Activated CD4-positive, alpha-beta memory T cell treated with anti-CD3 and anti-CD28 coated beads for 36 hours (primary cell): ENCODE measurements at places on chromosomes 3 and 15.

GRCh38 chr3:56075089-56075488 is 393.2 kb downstream of the ERC2 start:
- no peak for DNase-seq

- DNase-seq = peak; percentile 77
Measured at GRCh38 chr15:91032919-91033803, 10.8 kb upstream of the VPS33B start.

- no peak for DNase-seq
Measured at GRCh38 chr3:170714562-170715535, 129.0 kb upstream of the SLC7A14 start.

- DNase-seq = peak; percentile 55
Measured at GRCh38 chr3:46713898-46714552, 3.6 kb downstream of the PRSS50 start.

DNA sequence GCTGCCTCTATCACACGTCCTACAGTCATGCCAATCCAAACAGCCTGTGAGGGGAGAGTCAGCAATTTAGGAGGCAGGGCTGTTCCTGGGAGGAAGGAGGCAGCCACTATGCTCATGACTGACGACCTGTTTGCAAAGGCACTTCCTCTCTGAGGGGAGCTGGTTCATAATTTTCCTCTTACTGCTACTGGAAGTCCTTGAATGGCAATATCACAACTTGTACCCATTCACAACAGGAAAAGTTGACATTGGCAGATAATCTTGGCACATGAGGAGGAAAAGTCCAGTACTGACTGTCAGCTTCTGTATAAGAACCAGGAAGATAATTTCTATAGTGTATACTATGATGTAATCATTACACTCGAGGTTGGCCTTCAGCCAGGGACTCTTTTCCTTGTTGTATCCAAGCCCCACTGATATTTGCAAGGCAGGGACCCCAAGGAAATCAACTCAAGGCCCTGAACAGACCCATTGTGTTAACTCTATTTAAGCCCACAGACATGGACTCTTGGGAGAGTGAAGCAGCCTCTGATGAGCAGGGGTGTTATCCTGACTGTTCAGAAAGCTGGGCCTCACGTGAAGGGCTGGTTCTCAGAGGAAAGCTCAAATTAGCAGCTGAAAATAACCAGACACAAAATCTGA is 267.3 kb upstream of the ADAMTS9 start:
- DNase-seq = no peak

- DNase-seq = no peak
Measured at GRCh38 chr3:180922242-180922641, 9.8 kb downstream of the FXR1 start.

GRCh38 chr3:187646906-187647660 is 23.1 kb downstream of the SST start:
- DNase-seq = no peak

DNA sequence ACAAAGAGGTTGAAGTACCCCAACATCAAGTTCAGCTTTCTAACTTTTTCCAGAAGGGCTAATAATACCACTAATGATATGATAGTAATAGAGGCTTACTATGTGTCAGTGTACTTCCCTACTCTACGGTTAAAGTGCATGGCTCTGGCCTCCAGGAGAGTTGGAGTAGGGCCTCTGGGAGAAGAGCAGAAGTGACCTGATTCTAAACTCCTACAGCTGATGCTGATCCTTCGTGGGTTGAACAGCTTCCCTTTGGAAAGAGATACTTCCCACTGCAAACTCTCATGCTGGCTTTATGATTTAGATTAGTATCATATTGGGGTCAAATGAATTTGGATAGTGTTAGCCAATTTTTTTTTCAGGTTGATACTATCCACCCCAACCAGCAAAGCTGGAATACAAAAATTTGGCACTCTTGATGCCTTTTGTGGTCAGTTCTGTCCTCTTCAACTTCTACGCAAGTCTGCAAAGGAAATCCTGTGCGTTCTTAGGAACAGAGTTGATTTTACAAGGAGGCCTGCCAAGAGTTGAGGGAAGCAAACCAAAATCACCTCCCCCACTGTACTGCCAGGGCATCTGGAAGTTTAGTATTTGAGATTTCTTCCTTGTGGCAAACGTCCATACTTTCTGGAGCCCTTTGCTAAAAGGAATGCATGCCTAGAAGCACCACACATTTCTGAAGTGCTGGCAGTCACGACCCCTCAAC is 17.8 kb downstream of the TMEM212 start:
- no peak for DNase-seq

- no peak for DNase-seq
Measured at GRCh38 chr15:57079931-57080620, 161.6 kb downstream of the TCF12 start.

DNA sequence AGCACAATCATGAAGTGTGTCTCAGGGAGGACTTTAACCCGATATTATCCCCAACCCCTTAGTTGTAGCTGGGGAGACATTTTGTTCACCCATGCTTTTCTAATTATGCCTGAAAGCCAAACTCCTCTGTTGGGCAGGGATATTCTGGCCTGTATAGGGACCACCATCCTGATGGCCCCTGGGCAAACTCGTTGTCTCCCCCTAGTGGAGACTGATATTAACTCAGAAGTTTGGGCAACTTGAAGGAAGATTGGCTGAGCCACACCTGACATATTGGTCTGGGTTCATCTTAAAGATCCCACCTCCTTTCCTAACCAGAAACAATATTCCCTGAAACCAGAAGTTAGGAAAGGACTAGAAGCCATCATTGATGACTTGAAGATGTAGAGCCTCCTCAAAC is 42.3 kb downstream of the TM4SF18 start:
- DNase-seq = no peak

GRCh38 chr15:50702762-50703334 is 16.3 kb upstream of the TRPM7 start:
- DNase-seq = no peak

DNA sequence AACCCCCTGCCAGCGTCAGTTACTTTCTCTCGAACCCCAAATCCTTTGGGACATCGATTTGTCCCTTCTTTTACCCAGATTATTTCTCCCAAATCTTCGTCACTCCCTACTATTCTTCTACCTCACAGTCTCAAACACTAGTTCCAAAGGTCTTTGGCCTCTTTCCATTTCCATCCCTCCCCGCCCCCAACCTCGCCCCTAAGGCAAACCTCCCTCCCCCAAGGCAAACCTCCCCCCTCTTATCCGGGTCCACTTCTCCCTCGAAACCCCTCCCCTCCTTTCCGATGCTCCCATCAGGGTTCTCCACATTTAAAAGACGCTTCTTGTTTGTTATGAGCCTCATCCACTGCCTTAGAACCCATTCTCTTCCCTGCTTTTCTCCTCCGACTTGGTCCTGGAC is 583 bp downstream of the EAF1 start:
- peak; percentile 12 for DNase-seq
